ENCODE measurements at places on chromosomes 16 and 17.

DNA sequence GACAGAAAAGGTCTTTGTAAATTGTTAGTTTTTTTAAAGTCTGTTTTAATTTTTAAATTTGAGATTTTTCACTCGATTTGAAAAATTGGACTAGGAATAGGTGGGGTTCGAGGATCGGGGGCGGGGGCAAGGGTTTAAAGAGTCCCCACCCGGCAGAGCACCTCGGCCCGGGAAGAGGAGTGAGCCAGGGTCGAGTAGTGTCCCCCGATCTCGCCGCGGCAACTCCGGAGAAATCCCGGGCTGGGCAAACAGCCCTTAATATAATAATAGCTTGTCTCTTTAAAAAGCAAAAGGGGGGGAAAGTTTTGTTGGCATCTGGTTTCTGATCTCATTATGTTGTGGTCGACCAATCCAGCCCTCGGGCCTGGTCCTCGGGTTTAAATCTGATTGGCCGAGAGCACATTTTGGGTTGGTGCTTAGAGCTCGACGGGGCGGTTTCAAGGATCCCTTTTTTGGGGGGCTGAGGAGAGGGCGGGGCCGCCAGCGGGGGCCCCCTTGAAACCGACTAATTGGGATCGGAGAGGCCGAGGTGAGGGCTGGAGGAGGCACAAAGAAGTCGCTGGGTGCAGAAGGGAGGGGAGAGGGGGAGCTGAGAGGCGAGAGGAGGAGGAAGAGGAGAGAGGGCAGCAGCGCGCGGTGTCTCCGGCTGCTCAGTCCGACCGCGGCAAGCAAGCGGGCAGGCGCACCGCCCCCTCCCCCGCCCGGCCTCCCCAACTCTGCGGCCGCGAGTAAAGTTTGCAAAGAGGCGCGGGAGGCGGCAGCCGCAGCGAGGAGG, at the start of gene FZD2:
Gene FZD2 (plus strand): TSS at position 653 of the 775 bp plus-strand sequence. CDS start 205 bp downstream, outside the sequence.
- peak; percentile 97 for DNase-seq

DNA sequence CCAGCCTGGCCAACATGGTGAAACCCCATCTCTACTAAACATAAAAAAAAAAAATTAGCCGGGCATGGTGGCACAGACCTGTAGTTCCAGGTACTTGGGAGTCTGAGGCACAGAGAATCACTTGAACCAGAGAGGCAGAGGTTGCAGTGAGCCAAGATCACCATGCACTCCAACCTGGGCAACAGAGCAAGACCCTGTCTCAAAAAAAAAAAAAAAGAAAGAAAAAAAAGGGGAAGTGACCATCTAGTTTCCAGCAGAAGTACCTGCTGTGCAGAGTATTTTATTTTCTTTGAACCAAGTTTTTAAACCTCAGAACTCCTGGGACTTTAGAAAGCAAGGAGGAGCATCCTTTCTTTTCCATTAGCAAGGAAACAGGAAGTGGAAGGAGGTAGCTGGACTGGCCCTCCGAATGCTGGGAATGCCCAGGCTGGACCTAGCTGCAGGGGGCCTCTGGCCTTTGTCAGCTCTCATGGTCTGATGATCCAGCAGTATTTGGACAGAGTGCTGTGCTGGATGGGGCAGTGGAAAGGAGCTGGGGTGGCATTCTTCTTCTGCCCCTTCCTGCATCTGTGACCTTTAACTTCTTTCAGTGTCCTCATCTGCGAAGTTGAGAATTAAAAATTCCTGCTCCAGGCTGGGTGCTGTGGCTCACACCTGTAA, 6.6 kb downstream of the GID4 start:
- DNase-seq: no peak

DNA sequence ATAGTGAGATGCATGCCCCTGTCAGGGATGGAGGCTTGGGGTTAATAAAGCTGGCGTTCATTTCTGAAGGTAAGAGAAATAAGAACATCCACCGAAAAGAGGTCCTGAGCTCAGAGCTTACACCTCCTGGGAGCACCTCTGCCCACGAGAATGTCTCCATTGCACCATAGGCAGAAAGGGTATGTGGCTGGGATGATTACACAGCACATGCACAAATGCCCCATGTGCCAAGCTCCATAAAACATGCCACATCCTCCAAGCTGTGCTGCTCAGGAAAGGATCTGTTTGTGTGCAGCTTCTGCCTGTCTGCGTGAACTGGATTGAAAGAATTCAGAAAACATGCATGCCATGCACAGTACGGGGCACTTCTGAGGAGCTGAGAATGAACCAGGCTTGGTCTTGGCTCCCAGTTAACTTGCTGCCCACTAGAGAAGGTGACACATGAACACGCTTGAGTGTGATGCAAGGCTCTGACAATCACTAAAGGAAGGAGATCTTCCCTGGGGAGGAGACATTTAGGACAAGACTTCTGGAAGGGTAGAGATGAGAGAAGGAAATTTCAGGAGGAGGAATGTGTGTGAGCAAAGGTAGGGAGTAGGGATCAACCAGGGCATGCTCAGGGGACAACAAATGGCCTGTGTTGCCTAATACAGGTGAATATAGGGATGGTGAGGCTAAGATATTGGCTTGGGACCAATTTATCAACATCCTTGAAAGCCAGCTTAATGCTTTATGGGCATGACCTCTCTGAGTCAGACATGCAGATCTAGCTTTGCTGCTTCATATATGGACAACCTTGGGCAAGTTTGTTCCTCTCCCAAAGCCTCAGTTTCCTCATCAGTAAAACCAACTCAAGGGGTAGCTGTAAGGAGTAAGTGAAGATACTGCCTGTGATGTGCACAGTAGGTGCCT, 32.0 kb upstream of the SMPD3 start:
- no peak for DNase-seq

GRCh38 chr16:48352648-48353390, 32.4 kb downstream of the SIAH1 start:
- DNase-seq: no peak

DNA sequence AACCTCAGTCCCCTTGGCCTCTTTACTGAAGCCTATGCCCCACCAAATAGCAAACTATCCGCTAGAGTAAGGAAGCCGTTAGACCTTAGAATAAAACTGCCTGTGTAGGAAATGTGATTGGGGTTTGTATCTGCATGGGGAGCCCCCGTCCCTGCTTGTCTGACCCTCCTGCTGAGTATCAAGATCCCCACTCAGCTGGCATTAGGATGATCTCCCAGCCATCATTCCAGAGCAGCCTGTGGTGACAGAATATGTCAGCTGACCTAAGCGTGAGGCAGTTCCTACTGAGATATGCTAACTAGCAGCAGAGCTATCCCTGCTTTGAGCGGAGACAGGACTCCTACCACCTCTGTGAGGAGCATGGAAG, 645 bp upstream of the GFOD2 start:
- DNase-seq: no peak
